ENCODE measurements at places on chromosomes 3 and 15.

GRCh38 chr3:71876135-71877105 is 91.5 kb upstream of the PROK2 start:
- no peak for DNase-seq

DNA sequence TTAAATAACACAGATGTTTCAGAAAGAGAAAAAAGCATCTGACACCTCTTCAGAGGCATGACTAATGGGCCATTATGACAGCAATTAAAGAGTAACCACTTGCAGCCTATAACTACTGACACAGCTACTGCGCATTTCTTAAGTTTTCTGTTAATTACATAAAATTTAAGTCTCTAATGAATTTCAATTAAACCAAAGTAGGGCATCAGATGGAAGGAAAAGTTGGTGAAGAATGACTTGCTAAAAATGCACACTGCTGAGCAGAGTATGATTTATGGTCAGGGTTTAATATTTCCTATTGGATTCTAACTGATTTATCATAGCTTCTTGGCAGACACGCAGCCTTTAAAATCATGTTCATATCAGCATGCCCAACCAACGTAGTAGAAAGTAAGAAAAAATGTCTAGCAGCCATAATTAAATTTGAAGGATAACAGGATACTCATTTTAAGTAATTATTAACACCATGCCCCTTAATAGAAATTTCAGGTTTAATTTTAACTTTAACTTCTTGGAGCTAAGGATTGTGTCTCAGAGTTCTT is 140.0 kb downstream of the CBLB start:
- no peak for DNase-seq

GRCh38 chr3:28042095-28042635 is 199.3 kb upstream of the CMC1 start:
- no peak for DNase-seq

DNA sequence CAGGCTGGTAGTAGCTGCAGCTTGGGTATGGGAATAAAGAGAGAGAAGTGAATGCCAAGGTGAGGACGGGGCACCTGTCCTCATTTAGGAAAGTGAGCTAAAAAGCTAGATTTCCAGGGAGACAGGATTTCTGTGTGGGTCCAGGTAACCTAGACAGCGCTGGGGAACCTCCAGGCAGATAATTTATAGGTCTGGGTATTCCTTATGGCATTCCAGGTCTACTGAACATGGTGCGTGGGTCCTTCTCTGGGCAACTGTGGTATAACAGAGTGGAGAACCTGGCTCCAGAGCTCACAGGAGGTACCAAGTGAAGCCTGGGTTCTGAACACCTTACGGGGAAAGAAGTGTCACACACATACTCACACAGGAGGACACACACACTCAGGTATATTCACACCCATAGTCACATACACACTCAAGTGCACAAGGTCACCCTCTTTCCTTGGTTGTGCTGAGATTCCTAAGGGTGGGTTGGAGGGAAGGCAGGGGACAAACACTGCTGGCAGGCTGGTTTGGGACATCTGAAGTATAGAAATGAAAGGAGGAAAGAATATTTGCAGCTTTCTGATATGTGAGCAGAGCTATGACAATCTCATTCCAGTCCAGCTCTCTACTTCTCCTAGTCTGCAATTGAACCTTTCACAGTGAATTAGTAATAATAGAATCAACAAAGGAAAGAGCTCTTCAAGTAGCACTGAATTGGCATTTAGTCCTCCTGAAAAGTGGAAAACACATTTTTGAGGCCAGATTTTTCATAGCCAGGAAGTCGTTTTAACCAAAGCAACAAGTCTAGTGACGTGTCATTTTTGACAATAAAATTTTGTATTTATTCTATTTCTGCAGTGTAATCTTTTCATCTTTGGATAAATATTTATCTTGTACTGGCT is 37.4 kb upstream of the ITGA11 start:
- no peak for DNase-seq

- no peak for DNase-seq
Observed at GRCh38 chr3:67419779-67420178, 234.6 kb downstream of the SUCLG2 start.

DNA sequence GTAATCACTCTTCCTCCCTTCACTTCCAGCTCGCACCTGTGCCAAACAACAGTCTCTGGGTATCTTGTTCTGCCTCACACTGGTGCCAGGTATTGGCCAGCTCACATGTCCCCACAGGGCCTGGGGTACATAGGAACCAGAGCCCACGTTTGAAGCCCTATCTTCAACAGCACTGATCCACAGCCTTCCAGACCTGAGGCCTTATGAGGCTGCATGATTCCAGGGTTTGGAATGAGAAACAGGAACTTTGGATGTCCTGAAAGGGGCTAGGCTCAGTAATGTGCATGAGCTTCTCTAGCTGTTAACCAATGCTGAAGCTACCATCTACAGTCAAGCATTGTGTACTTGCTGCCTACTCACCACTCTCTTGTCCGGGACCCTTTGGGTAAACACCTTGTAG is 92.4 kb downstream of the GPR156 start:
- DNase-seq: no peak

Data from cortex of kidney (tissue), 1 donor.